Immature natural killer cell (primary cell): ENCODE measurements at places on chromosomes 12 and 14. TPM values are rescaled to one million over a fixed set of nuclear protein-coding genes. Genes with fewer than 3 reads are reported as not detected.

GRCh38 chr12:88181881-88182280 lies 39.8 kb downstream of the TMTC3 start:
- DNase-seq = no peak

GRCh38 chr14:57865403-57866198 lies at the start of gene SLC35F4:
TSS of gene SLC35F4 (minus strand) at chr14:57866092.
- no peak for DNase-seq

GRCh38 chr12:94750864-94751263 lies 100.5 kb upstream of the TMCC3 start:
- DNase-seq = no peak

GRCh38 chr14:71123579-71124135 lies 216.4 kb downstream of the PCNX1 start:
- DNase-seq = no peak

- DNase-seq = no peak
Measured at GRCh38 chr14:66206554-66206953, 279.6 kb upstream of the CCDC196 start.

DNA sequence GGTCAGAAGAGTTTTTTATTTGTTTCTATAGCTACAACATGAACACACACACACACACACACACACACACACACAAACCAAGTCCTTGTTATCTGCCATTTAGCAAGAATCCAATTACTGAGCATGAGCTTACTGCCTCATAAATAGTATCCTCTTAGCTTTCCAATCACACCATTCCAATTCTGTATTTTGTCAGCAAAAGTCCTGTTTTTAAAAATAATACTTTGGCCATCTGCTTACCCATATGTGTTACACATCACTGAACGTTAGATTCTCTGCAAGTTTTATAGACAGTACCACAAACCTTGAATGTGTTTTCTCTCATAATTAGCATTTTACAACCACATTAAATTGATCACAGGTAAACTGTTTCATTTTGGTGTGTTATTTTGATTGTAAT lies 1905.4 kb upstream of the FLRT2 start:
- no peak for DNase-seq

The PLEKHD1 gene
- polyA plus RNA-seq = not detected

DNA sequence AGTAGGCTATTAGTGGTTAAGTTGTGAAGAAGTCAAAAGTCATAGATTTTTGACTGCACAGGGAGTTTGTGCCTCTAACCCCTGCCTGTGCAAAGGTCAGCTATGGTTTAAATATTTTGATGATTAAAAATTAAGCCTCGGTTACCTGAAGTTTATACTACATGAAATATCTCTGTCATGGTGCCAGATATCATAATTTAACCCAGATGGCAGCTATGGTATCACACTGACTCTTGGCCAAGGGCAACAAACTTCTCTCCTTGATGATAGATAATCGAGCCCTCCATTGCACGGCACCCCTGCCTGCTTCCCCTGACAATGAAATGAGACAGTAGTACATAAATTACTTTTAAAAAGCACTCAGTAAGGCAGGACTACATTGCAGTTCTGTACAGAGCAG lies 80.8 kb downstream of the SLC35F4 start:
- DNase-seq = no peak

The KRT6A gene
- not detected for polyA plus RNA-seq

GRCh38 chr14:100736269-100737180 lies 9.8 kb downstream of the DLK1 start:
- no peak for DNase-seq

The RAD9B gene
- polyA plus RNA-seq = not detected

The ABCD4 gene
- 34.6 TPM for polyA plus RNA-seq
